ENCODE measurements at places on chromosomes 5 and 9. TPM values are rescaled to one million over a fixed set of nuclear protein-coding genes. Genes with fewer than 3 reads are reported as not detected.

Gene NME5
- total RNA-seq, result 3.8 TPM

Gene MED10
- 25.0 TPM for total RNA-seq

- H3K27ac ChIP-seq, result no peak overlapping the region
- H3K36me3 ChIP-seq, result no peaks in the 10 kb centered on the region
- peaks cover 5% of the 10 kb centered on the region for H3K4me1 ChIP-seq
- no peak for DNase-seq
- H3K27me3 ChIP-seq, result no peaks in the 10 kb centered on the region
These were observed 29.5 kb downstream of the MRPS27 start for GRCh38 chr5:72290356-72291133.

DNA sequence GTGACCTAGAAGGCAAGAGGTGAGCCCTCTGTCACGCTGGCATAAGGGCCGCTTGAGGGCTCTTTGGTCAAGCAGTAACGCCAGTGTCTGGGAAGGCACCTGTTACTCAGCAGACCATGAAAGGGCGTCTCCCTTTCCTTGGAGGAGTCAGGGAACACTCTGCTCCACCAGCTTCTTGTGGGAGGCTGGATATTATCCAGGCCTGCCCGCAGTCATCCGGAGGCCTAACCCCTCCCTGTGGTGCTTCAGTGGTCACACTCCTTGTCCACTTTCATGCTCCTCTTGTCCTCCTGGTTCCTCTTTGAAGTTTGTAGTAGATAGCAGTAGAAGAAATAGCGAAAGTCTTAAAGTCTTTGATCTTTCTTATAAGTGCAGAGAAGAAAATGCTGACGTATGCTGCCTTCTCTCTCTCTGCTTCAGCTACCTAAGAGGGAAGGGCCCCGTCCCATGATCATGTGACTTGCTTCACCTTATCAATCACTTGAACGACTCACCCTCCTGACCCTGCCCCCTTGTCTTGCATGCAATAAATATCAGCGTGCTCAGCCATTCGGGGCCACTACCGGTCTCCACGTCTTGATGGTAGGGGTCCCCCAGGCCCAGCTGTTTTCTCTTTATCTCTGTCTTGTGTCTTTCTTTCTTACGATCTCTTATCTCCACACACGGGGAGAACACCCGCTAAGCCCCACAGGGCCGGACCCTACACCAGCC lies 16.7 kb upstream of the SCGB3A1 start:
- H3K4me1 ChIP-seq, result no peaks in the 10 kb centered on the region
- no peaks in the 10 kb centered on the region for H3K36me3 ChIP-seq
- H3K27me3 ChIP-seq, result no peaks in the 10 kb centered on the region
- H3K4me3 ChIP-seq, result no peak overlapping the region
- DNase-seq, result no peak
- no peak overlapping the region for H3K27ac ChIP-seq

- H3K4me3 ChIP-seq, result no peak overlapping the region
- no peak for DNase-seq
- H3K4me1 ChIP-seq, result no peaks in the 10 kb centered on the region
- H3K27me3 ChIP-seq, result no peaks in the 10 kb centered on the region
- H3K27ac ChIP-seq, result no peak overlapping the region
These were observed 371.5 kb upstream of the PRR16 start for GRCh38 chr5:120092649-120093048.

GRCh38 chr9:127794001-127794791 lies 8.4 kb downstream of the CDK9 start:
- H3K4me1 ChIP-seq, result peaks cover 31% of the 10 kb centered on the region
- H3K4me3 ChIP-seq, result no peak overlapping the region

- H3K36me3 ChIP-seq, result no peaks in the 10 kb centered on the region
- DNase-seq, result no peak
- no peaks in the 10 kb centered on the region for H3K4me1 ChIP-seq
- no peak overlapping the region for H3K27ac ChIP-seq
These were observed 218.5 kb upstream of the SLC30A5 start for GRCh38 chr5:68875351-68875750.

Data from thoracic aorta (tissue), 2 donors.